Foreskin melanocyte (primary cell): ENCODE measurements at places on chromosomes 16 and 17.

DNA sequence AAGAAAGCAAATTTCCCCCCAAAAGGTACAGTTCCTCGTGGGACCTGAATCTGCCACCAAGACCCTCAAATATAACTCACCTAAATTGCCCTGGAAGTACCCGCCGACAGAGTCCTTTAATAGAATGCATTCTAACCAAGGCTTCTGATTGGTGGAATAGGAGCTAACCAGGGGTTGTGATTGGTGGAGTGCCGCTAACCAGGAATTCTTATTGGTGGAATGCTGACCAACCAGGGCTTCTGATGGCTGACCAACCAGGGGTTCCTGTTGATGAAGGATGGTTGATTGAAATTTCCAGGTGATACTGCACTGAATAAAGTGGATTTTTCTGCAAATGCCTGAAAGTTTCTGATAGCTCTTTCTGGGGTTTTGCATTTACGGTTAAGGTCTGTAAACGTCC is 6.5 kb downstream of the TFAP4 start:
- DNase-seq = no peak

DNA sequence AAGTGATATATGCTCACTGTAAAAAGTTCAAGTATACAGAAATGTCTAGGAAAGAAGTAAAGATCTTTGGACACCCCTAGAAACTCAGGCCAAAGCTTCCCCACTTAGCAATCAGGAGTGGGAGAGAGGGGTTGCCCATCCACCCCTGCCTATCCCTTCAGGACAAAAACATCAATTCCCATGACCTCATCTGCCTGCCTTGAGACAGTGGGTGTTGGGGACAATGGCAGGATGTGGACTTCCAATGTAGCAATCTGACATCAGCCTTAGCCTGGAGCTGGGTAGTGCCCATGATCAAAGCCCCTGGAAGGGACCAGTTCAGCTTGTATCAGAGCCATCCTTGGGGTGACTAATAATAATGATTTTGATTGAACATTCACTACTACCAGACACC is 18.1 kb downstream of the ITPRIPL2 start:
- no peak for DNase-seq

DNA sequence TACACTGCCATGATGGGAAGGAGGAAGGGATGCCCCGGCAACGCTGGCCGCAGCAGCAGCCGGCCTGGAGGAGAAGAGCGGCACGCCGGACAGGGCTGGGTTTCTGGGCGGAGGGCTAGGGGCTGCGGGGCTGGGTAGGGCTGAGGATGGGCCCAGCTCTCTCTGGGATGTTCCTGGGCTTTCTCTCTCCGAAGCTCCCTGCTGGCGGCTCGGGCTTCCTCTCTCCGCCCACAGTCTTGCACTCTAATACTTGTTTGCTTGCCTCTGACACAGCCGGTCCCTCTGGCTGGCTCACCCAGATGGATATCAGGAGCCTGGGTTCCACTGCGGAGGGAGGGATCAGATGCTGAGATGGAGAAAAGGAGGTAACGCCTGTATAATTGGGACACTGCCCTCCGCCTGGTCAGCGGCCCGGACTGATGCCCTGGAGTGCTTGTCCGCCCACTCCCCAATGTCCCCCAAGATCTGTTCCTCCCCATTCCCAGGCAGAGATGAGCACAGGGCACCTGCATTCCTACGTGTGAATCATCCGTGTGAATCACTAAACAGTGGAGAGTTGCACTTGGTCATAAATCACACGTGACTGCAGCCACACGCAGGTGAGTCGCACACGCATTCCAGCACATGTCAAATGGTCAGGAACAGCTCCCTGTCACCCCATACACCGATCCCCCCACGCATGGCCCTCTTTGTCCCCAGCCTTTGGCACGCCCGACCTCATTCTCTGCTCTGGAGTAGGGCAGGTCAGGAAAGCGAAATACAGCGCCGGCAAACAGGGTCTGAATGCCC is at the start of gene ALOXE3:
ALOXE3 (minus strand) TSS at position 535 of the 789 bp plus-strand sequence; CDS start at position 11, 524 bp downstream.
- DNase-seq = no peak

DNA sequence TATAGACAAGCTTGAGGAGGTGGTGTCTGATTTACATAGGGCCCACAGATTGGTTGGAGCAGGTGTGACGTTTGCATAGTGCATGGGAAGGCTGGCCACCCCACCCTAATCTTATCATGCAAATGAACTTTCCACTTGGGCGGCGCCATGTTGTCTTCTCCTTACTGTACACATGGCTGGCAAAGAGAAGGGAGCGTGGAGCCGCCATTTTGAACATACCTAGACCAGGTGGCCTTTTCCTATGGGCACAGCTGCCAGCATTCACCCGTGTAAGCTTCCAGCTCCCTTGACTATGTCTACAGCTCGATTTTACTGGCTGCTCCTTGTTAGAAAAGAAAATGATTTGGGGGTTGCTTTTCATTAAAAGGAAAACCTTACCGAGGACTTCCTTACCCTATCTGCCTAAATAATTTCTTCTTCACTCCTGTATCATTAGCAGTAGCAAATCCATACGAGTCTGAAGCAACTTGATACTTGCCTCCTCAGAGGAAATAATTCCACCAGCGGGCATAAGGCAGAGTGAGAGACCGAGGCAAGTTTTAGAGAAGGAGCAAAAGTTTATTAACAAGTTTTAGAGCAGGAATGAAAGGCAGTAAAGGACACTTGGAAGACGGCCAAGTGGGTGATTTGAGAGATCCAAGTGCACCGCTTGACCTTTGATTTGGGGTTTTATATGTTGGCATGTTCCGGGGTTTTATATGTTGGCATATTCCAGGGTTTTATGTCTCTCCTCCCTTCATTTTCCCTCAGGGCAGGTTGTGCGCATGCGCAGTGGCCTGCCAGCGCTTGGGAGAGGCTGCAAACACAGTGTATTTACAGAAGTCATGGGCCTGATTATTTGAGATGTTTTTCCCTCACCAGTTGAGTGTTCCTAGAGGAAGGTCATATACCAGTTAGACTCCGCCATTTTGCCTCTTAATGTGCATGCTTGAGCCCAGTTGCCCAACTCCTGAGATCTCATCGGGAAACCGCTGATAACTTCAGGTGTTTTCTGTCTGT is 65.7 kb downstream of the MARF1 start:
- no peak for DNase-seq

DNA sequence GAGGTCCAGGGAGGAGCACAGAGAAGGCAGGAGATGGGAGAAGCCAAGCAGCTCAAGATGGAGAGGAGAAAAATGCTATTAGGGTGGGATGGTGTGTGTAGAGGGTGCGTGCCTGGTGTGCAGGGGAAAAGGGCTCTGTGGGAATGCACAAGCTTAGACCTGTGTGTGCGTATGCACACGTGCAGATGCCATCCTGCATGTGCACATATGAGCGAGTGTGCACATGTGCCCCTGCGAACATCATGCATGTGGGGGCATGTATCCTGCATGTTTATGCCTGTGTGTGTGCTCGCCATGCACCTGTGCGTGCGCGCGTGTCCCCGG is 438 bp upstream of the KCNJ12 start:
- no peak for DNase-seq

- no peak for DNase-seq
Observed at GRCh38 chr17:17325228-17325627, 22.1 kb downstream of the NT5M start.

- no peak for DNase-seq
Observed at GRCh38 chr16:57324749-57325148, 33.8 kb upstream of the CCL22 start.
